Activated naive CD8-positive, alpha-beta T cell treated with anti-CD3 and anti-CD28 coated beads for 36 hours (primary cell): ENCODE measurements at places on chromosomes 11 and 22. TPM values are rescaled to one million over a fixed set of nuclear protein-coding genes. Genes with fewer than 3 reads are reported as not detected.

- DNase-seq = no peak
Observed at GRCh38 chr11:69643646-69644045, 2.7 kb downstream of the CCND1 start.

GRCh38 chr11:64935359-64936081 lies at the start of gene GPHA2:
Gene GPHA2 (minus strand): TSS chr11:64935893. CDS start chr11:64935460, 433 bp downstream.
- DNase-seq = no peak

ZP1 gene
- total RNA-seq = not detected

GRCh38 chr11:35635933-35636332 lies 17.7 kb downstream of the FJX1 start:
- DNase-seq = no peak

GRCh38 chr11:104404231-104405175 lies 240.6 kb upstream of the PDGFD start:
- DNase-seq = no peak

GRCh38 chr11:95638501-95638900 lies 151.1 kb downstream of the FAM76B start:
- DNase-seq = no peak

GRCh38 chr11:5891216-5891800 lies 1.7 kb upstream of the OR52E5 start:
- DNase-seq = no peak

IL18BP gene
- total RNA-seq = 7.4 TPM

CDHR5 gene
- total RNA-seq = not detected

GRCh38 chr11:3119141-3119821 lies 45.8 kb downstream of the OSBPL5 start:
- no peak for DNase-seq

- no peak for DNase-seq
Observed at GRCh38 chr11:9914064-9914463, 250.2 kb downstream of the SWAP70 start.

RRM1 gene
- 217 TPM for total RNA-seq

ROBO4 gene
- total RNA-seq = not detected

GRCh38 chr11:8252388-8252787 lies 11.3 kb downstream of the LMO1 start:
- no peak for DNase-seq
